ENCODE measurements at places on chromosomes 6 and 20.

DNA sequence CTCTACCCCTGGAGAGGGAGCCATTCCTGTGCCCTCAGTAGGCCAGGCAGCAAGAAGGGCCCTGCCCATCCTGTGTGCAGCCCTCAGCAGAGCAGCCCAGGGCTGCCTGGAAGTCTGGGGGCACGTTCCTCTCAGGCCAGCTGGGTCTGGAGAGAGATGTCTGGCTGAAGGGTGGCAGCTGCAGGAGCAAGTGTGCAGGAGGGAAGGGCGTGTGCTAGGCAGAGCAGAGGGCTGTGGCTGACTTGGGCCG, 62.7 kb downstream of the NOL4L start:
- no peak for DNase-seq

DNA sequence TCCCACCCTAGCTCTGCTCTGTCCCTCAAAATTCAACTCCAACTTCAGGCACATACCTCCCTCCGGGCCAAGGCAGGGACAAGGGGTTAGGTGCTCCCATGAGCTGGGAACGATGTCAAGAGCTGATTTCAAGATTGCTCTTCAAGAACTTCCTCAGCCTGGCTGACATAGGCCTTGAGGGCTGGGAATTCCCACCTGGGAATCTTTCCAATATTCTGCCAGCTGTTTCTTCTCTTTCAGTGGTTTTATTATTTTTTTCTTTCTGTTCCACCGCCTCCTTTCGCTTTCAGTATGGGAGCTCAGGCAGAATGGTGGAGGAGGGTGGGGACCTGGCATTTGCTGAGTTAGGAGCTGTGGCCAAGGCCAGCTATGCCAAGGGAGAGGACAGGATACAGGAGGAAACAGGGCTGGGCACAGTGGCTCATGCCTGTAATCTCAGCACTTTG, 33.7 kb downstream of the SRSF3 start:
- no peak for DNase-seq

GRCh38 chr6:159440911-159441703, 251.9 kb downstream of the SOD2 start:
- DNase-seq = no peak

DNA sequence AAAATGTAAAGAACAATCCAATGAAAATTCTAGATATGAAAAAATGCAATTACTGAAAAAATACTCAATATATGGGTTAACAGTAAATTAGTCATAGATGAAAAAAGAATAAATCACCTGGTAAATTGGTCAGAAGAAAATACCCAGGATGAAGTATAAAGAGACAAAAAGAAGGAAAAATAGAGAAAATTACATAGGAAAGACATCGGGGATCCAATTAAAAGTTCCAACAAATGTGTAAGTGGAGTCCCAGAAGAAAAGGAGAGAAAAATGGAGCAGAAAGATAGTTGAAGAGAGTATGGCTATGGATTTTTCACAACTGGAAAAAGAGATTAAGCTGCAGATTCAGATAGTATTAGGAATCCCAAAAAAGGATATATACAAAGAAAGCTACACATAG, 18.7 kb upstream of the UFL1 start:
- DNase-seq = no peak

GRCh38 chr20:64011366-64011779, 24.6 kb upstream of the C20orf204 start:
- DNase-seq = no peak

GRCh38 chr6:21246075-21246474, 347.5 kb upstream of the SOX4 start:
- no peak for DNase-seq

All from stimulated activated CD8-positive, alpha-beta memory T cell treated with anti-CD3 and anti-CD28 coated beads, Interleukin-7, amount 100 ng/mL, for 4 hours (primary cell).